Occipital lobe (tissue), 3 donors: ENCODE measurements at places on chromosomes 5 and 9.

- no peak for DNase-seq
These were observed 173.8 kb downstream of the ADAMTS6 start for GRCh38 chr5:65307931-65308330.

DNA sequence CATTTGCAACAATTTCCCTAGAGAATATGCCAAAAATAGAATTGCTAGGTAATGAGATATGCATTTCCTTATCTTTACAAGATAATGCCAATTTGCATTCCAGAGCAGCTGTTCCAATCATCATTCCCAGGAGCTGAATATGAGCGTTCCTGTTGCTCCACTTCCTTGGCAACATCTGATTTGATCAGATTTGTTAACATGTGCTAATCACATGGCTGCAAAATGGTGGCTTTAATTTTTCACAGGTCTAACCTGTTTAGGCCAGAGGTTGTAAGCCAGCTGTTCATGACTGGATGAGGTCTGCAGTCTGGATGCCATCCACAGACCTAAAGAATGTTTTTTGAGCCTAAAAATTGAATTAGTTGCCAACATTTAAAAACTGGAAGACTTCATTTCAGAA is 220.7 kb upstream of the IL12B start:
- DNase-seq = no peak

DNA sequence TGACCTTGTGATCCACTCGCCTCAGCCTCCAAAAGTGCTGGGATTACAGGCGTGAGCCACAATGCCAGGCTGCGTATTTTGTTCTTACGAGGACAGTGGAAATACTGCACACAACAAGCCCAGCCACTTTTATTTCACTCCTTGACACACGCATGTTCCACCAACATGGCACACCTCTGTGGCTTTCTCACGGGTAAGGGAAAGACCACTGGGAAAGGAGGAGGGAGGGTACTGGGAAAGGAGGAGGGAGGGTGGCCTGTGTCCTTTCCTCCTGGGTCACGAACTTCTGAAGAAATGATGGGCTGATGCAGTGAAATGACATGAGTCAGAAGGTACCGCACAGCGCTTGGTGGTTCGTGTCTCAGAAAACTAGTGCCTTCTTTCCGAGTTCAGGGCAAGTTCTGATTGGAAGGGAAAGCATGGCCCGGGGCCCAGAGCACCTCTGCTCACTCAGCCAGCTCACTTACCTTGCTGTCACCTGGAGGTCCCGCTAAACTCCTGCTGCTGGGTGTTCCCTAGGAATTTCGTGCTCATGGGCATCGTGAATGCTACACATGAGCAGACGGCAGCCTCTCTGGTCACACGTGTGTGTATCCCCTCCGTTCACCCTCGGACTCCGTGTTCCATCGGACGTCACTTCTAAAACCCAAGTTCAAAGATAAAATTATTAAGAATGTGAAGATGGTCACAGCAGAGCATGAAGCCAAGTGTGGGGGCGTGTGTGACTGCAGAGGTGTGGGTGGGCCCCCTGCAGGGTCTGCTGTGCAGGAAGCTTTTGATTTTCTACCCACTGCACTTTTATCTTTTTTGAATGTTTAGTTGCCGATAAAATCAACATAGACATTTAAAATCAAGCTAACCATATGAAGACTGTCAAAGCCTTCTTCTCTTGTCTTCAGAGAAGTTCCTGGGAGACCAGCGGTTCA is 42.9 kb downstream of the LAMC3 start:
- DNase-seq = no peak

DNA sequence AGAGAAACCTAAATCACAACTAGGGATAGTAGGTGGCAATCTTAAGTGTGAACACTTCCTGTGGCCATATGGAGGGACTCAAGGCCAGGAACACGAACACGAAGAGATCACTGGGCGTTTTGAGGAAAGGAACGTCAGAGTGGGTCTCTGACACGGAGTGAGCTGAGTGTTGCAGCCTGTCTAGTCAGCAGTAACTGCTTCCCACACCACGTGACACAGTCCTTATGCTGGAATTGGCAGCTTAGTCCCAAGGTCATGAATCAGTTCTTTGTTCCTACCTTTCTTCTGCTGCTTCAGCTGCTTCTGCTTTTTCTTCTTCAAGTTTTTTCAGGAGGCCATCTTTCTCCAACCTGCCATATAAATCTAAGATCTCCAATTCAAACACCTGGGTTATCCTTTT is 18.2 kb downstream of the SPACA9 start:
- peak; percentile 13 for DNase-seq

GRCh38 chr5:36066540-36067210 is at the start of gene UGT3A2:
TSS of gene UGT3A2 (minus strand) at chr5:36066882. CDS start at chr5:36066789, 93 bp downstream.
- DNase-seq = no peak

- no peak for DNase-seq
These were observed 296.8 kb downstream of the EBF1 start for GRCh38 chr5:158802941-158803341.

DNA sequence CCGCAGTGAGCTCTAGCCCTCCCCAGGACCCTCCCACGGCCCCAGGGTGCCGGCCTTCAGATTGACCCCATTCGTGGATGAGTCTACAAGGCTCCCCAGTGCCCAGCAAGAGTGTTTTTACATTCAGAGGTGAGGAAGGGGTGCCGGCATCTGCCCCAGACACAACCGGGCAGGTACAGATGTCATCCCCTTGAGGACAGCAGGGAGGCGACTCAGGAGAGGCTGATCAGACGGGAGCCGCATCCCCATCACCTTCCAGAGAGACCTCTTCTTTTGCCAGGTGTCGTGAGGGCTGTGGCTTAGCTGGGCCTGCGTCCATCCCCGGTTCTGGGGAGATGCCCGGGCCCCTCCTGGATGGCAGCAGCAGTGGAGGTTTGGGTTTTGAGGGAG is 4.3 kb upstream of the LRRC14B start:
- DNase-seq = no peak
